Spinal cord (tissue), 10 donors: ENCODE measurements at places on chromosomes 16 and 17. TPM values are rescaled to one million over a fixed set of nuclear protein-coding genes. Genes with fewer than 3 reads are reported as not detected.

GRCh38 chr17:14057591-14057990 lies 11.7 kb upstream of the COX10 start:
- DNase-seq: no peak

GRCh38 chr17:37570527-37571093 lies 38.6 kb downstream of the SYNRG start:
- DNase-seq: no peak

- no peak for DNase-seq
These were observed 5.2 kb downstream of the RAB40B start for GRCh38 chr17:82693168-82693867.

- DNase-seq: no peak
These were observed 12.5 kb downstream of the CEP295NL start for GRCh38 chr17:78890498-78890897.

GRCh38 chr16:55393991-55394390 lies 70.0 kb downstream of the IRX6 start:
- no peak for DNase-seq

GRCh38 chr17:44308320-44308818 lies at the start of gene RUNDC3A:
Gene RUNDC3A (plus strand): TSS chr17:44308601. CDS start chr17:44308833, 232 bp downstream.
- peak; percentile 82 for DNase-seq

DNA sequence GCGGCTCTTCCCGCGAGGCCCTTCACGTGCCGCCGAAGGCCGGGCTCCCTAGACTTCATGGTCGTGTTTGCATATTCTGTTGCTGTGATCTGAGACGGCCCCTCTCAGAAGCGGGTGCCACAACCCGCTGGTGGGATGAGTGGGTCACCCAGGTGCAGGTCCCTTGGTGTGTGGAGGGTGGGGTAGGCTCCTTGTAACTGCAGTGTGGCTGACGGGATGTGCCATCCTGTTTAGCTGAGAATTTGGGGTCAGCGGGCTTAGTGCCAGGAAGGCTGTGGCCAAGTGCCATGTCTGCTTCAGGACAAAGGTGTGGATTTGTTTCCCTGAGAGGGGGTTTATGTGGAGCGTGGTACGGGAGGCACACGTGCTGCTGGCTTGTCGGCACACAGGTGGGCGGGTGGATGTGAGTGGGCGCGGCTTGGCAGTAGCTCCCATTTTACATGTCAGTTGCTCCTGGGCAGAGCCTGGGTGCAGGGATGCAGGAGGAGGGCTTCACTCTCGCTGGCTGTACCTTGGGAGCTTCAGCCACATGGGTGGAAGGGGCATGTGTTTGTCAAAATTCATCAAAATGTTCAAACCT lies 9.2 kb upstream of the WFIKKN1 start:
- DNase-seq: no peak

DNA sequence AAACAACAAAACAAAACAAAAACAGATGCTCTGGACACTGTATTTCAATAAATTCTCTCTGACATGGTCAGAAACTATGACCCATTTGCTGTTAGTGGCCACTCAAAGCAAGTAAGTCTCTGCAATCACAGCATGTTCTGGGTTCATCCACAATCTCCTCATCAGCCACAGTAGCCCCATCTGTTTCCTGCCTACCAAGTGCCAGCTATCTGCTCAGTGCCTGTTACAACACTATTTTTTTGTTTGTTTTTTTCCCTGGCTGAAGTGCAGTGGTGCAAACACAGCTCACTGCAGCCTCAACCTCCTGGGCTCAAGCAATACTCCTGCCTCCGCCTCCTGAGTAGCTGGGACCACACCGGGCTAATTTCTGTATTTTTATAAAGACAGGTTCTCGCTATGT lies 137.9 kb downstream of the SOX9 start:
- no peak for DNase-seq

GRCh38 chr17:50634915-50635731 lies 442 bp downstream of the ABCC3 start:
- no peak for DNase-seq

DNA sequence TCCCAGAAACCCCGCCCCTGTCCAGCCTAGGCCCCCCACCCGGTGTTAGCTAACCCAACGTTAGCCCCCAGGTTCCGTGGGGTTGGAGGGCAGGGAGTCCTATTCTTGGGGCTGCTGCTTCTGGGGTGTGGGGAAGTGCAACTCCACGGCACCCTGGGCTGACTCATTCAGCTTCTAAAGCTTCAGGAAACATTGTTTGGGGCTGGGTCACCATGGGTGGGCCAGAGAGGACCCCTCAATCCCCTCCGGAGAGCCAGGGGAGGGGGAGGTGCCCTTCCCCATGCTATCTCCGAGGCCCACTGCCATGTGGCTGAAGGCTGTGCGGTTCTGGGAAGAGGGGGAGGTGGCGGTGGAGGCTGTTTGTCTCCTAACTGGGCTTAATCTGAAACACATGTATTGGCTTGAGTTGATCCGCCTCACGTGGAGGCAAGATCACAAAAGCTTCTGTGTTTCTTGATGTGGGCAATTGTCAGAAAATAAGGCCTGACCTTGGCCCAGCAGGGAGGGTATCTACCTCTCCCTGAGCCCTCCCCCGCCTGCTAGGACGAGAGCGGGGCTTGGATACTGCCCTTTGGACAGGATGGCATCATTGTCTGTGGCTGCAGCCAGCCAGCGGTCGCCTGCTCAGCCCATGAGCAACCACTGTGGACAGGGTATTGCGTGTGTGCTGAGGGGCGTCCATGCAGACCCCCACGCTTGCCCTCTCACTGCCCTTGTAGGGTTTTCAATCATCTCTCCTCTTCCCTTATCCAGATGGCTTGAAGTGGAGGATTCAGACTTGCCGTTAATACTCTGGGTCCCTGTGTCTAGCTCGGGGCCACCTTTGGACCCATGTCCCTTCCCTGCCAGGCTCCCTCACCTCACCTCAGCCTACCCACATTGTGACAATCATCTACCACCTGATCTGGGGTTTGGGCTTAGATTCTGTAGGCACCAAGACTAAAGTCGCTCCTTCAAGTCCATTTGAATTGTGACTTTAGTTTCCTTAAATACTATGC lies 1.3 kb downstream of the SERPINF1 start:
- no peak for DNase-seq

DNA sequence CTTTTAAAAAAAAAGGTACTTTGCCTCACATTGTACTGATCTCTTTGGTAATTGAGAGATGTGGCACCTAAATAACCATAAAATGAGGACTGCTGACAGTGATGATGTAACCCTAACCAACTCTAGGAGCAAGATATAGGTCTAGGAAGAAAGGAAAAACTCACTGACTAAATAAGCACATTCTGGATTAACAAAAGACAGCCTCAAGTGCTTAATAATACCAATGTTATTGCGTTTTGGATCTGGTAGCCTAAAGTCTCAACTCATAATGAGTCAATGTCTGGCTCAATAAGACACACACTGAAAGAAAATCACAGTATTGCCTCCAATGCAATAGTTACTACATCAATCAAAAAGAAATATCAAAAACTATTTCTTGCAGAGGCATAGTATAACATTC lies 3.0 kb downstream of the ERN1 start:
- no peak for DNase-seq

GRCh38 chr17:50832267-50832863 lies 3.0 kb upstream of the WFIKKN2 start:
- DNase-seq: no peak

- DNase-seq: no peak
These were observed 325.4 kb downstream of the SEC14L1 start for GRCh38 chr17:77466140-77466539.

DNA sequence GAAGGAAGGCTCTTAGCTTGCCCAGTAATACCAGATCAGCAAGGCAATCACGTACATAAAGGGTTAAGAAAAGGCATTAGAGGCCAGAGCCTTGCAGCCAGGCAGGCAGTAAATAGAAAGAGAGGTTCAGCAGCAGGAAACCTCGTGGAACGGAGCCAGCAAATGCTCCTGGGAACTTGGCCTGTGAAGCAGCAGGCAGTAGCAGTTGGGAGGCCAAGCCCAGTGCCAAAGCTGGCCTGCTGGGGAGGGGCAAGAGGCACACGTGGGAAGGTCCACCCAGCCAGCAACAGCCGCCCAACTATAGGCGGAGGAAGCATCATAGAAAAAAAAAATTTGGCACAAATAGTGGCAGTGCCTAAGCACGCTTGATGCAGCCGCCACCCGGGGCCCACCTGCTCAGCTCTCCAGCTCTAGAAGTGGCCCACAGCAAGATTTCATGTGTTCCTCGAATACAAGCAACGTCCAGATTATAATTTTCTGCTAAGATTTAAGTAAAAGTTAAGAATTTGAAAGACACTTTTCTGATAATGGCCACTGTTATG lies 2339.5 kb downstream of the TP53TG3F start:
- DNase-seq: no peak

- no peak for DNase-seq
These were observed 16.9 kb downstream of the GRB2 start for GRCh38 chr17:75388476-75389030.

MKS1 gene
- total RNA-seq: 15.8 TPM

KRTAP4-4 gene
- total RNA-seq: not detected

ZNF747 gene
- 13.1 TPM for total RNA-seq

FBXW10 gene
- total RNA-seq: 0.22 TPM
